Pulmonary artery endothelial cell (primary cell): ENCODE measurements at places on chromosomes 12 and 14. TPM values are rescaled to one million over a fixed set of nuclear protein-coding genes. Genes with fewer than 3 reads are reported as not detected.

DNA sequence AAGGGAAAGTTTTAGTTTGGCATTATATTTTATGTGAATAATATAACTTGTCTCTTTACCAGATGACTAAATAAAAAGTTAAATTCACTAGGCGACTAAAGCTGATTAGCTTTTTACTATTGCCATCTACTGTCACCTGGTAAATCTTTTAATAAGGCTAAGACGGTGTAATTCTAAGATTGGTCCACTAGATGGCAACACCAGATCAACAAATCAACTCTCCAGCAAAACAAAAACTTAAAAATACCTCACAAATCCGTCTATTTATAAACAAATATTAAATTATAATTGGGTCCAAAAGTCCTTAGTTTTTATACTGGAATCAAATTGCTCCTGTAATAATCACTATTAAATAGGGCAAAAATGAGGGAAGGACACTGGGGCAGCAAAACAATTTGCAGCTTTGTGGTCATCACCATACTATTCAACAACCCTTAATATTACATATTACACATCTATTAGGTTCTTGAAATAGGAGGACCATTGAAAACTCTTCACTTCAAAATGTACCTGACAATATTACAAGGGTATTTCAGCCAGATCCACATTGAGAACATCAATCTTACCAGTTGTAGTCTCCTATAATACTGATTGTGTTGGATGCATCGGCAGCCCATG lies 47.9 kb downstream of the GALC start:
- peak; percentile 20 for DNase-seq

Gene CLEC6A
- total RNA-seq = not detected in 2 replicates

DNA sequence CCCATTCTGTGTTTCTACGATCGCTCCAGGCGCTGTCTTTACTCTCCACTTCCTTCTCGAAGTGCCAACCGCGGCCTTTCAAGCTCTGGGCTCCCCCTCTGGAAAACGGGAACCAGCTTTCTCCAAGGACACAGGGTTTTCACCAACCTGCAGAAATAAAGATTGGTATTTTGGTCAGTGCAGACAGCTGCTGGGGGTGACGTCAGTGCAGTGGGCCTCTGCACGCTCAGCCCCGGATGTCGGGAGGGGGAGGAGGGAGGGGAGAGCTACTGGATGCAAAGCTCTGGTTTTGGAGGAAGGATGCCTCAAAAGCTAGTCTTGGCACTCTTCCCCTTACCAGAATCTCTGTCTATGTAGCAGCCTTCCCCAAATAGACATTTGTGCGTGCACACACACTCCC lies 19.9 kb downstream of the HRK start:
- DNase-seq = no peak

Gene RAB15
- total RNA-seq = 14.3 and 17.2 TPM in 2 replicates

Gene SPTB
- total RNA-seq = under 0.01 TPM in 1 of 2 replicates, not detected in the other

GRCh38 chr12:132462788-132463187 lies 27.2 kb upstream of the FBRSL1 start:
- no peak for DNase-seq

DNA sequence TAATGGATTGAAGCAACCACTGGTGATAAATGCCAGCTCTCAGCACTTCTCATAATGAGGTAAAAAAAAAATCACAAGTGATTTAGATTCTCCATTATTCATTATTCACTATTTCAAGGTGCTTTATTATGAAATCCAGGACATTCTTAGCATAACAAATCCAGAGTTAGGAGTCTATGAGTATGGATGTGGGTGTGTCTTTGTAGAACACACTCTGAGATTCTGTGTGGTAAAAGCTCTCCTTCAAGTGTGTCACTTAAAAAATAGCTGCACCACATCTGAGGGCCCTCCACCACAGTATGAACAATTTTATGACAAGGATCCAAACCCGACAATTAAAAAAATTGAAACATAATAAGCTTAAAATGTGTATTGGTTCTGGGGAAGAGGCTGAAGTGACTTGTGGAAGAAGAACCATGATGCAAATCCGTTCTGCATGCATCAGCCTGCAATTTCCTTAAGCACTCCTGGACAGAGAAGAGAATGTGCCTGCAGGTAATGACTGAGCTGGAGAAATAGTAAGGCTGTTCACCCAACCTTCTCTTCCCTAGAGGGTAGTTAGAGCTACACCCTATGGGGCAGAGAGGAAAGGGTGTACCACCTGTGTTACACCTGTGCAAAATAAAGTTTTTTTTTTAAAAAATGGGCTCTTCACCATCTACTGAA lies 488.5 kb upstream of the MGAT4C start:
- no peak for DNase-seq

DNA sequence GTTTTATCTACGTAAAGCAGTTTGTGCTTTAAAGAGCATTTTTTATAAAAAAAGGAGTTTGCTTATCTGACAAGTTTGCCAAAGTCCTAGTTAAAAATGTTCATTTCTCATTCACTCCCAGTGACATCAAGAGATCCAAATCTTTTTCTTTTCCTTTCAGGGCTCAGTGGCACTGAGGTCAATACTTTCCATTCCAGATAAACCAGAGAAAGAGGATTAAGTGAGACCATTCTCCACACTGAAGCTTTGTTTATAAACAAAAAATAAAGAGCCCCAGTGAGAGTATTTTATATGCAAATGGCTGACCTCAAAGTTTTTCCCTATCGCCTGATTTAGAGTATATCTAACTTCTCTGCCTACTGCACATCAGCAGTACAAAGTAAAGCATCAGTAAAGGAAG lies 199.8 kb downstream of the ALG10B start:
- no peak for DNase-seq

Gene KLHL28
- 5.8 and 8.8 TPM in 2 replicates for total RNA-seq

Gene LRP6
- 36.8 and 46.3 TPM in 2 replicates for total RNA-seq

DNA sequence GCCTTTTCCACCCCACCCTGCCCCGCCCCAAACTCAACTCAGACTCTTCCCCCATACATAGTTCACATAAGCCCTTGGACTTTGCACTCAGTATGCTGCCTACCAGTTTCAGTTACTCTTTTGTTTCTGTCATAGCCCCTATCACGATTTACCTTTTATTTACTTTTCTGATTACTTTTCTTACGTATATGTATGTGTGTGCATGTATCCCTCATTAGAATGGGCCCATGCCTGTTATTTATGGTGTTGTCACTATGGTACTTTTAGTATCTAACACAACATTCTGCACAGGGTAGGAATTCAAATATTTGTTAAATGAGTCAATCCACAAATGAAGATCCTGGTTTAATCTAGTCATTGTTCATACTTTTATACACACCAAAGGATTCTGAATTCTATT lies 16.5 kb upstream of the LUM start:
- no peak for DNase-seq

DNA sequence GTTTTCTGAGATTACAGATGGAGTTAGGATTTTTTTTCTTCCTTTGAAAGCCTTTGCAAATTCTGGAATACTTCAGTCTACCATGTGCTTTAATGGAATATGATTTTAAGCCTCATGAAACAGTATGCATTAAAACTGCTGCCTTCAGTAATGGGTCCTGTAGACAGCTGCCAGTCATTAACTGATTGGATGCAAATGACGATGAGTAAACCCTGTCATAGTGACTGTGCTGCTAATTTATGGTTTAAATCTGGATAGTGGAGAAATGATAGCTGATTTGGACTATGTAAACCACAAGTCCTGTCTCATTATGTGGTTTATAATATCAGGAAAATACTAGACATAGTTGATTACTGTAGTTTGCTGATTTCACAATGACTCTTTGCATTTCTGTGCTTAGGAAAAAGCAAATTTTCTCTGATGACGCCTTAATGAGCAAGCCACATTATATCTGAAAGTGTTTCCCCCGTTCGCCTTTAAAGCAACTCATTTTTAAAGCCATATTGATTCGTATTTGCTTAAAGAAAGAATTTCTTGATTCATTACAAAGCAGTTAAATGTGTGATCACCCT lies 217.6 kb downstream of the TMTC2 start:
- no peak for DNase-seq

DNA sequence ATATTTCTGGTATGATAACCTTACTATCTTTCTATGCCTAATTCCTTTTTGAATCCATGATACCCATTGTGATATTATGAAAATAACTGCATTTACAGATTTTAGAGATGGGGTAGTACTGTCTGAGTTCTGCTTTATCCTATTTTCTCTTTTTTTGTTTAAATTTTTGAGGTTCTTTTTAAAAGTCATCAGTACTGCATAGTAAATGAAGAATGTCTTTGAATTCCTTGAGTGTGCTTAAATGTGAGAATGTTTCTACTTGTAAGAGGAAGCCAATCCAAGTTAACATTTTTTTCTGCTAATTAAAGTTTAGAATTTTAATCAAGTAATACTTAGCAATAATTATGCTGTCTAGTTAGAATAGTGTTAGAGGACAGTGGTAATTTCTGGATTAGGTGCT lies 474.6 kb downstream of the PCNX1 start:
- DNase-seq = no peak

Gene CCDC198
- not detected in 2 replicates for total RNA-seq

Gene RASAL1
- not detected in 2 replicates for total RNA-seq

DNA sequence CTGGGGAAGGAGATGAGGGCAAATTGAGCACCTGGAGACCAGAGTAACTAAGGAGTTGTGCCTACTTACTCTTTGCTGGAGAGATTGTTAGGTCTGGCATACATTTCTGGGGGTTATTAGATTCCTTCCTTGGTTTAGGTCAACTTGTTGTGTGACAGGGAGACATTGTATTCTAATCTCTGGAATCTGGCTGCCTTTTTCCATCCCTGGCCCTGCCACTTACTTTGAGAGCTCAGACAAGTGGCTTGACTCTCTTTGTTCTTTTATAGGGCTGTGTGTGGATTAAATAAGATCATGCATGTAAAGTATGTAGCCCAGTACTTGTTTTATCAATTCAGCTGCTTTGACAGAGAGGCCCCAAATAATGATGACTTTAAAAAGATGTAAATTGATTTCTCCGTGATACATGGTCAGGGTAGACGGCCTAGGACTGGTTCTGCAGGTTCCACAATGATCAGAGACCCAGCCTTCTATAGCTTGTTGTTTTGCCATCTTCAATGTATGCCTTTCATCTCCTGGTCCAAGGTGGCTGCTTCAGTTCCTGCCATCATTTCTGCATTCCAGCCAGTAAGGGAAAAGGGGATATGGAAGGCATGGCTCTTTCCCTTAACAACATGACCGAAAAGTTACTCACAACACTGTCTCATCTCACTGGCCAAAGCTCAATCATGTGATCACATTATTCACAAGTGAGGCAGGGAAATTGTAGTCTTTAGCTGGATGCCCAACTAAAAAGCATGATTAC lies 72.6 kb downstream of the CHST11 start:
- DNase-seq = no peak

DNA sequence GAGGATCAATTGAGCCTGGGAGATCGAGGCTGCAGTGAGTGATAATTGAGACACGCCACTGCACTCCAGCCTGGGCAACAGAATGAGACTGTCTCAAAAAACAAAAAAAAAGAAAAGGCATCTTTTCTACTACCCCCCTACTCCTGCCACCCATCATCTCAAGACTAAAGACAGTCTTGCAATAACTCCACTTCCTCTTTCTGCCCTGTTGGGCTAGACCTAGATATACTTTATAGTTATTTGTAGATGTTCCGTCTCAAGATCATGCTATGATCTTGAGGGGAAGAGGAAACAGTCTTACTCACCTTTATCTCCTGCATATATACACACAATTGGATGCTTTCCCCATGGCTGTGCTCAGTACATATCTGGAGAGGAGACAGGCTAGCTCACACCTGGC lies 12.1 kb upstream of the ESPL1 start:
- no peak for DNase-seq

- DNase-seq = no peak
Observed at GRCh38 chr12:31876568-31877424, 82.4 kb upstream of the RESF1 start.

- no peak for DNase-seq
Observed at GRCh38 chr12:86139671-86140070, 116.5 kb downstream of the MGAT4C start.

DNA sequence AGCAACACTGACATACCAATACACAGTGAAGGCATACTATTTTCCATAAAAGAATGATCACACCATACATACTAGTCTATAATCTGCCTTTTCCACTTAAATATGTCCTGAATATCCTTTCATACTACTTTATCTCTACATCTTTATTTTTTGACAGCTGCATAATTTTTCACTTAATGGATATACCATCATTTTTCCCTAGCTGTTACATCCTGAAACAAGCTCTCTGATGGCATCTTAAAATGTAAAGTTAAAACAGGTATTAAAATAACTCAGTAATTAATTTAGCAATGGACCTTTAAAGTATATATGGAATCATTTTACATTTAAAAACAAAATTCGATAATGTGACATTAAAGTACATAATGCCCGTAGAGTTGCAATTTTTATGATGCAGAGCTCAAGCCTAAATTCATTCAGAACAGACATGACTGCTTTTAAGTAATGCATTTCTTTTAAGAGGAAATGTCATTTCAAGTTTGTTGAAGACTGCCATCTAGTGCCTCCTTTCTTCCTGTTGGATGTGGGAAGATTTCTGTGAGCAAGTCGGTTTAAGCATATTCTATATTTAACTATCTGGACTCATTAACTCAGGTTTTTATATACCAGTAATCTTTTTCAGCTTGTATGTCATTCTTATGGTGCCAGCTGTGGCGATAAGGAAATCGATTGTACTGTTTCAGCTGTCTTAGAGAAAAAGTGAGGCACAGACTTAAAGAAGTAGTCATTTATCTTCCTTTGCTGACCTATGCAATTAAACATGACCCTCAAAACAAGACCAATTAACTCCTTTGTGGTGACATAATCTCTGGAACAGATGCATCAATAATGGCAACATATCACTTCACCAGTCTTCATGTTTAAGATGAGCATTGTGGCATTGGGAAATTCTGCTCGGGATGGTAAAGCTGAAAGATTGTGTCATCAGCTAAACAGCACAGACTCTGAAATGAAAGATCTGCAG lies 20.3 kb downstream of the PRICKLE1 start:
- no peak for DNase-seq

- no peak for DNase-seq
Observed at GRCh38 chr14:86613126-86613525, 1083.2 kb downstream of the FLRT2 start.

Gene CACNA2D4
- total RNA-seq = 0.18 and 0.46 TPM in 2 replicates

GRCh38 chr12:122871851-122872780 lies 23.8 kb downstream of the VPS37B start:
- DNase-seq = no peak

- no peak for DNase-seq
Observed at GRCh38 chr12:6872073-6873048, 742 bp downstream of the SPSB2 start.

Gene SDSL
- total RNA-seq = 6.8 and 10.3 TPM in 2 replicates

Gene CD27
- total RNA-seq = not detected in 2 replicates

- DNase-seq = peak; percentile 3
Observed at GRCh38 chr12:80472911-80473500, 29.0 kb downstream of the PTPRQ start.

Gene HOXC6
- not detected in 2 replicates for total RNA-seq

DNA sequence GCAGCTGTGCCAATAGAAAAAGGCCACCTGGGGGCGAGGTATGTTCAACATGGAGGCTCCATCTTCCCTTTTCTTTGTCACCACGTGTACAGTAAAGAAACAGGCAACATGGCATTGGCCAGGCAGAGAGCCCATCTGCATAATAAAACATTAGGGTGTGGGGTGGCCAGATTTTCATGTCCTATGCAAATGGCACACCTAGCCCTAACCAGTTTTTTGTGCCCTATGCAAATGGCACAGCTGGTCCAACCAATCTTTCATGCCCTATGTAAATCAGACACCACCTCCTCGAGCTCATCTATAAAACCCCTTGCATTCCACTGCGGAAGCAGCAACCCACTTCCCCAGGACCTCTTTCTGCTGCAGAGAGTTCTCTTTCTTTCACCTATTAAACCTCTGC lies 149.1 kb upstream of the RGS6 start:
- no peak for DNase-seq
